Activated CD4-positive, alpha-beta T cell treated with anti-CD3 and anti-CD28 coated beads, Interleukin-2, amount 50 U/mL, for 16 hours (primary cell): ENCODE measurements at places on chromosomes 11 and 22.

- DNase-seq, result no peak
Observed at GRCh38 chr11:77109236-77110019, 6.8 kb downstream of the OMP start.

GRCh38 chr11:3036419-3036818 lies 20.8 kb downstream of the CARS1 start:
- no peak for DNase-seq

GRCh38 chr11:123238297-123238696 lies 43.2 kb upstream of the CLMP start:
- DNase-seq, result no peak

- peak; percentile 54 for DNase-seq
Observed at GRCh38 chr11:1202776-1203504, 19.9 kb upstream of the MUC5B start.

- DNase-seq, result no peak
Observed at GRCh38 chr11:126090452-126090851, 27.8 kb upstream of the CDON start.
